ENCODE measurements at places on chromosomes 12 and 14. TPM values are rescaled to one million over a fixed set of nuclear protein-coding genes. Genes with fewer than 3 reads are reported as not detected.

DNA sequence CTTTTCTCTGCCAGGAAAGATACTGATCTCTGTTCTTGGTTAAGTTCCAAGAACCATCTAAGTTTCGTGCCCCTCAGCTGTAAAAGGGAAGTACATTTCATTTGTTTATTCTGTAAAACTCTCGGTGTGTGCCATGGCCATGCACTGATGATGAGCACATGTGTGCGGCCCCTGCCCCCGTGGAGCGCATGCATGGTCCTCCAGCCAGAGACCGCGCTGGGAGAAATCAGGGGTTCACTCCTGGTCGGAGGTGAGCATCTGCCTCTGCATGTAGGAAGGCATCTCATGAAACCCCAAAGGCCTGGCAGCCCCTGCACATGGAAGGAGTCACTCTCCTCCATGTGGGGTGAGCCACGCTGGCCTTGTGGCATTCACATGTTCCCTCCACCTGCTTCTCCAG is 102.5 kb upstream of the RTL1 start:
- no peak for DNase-seq

ING4 gene
- 81.1 TPM for total RNA-seq

DNA sequence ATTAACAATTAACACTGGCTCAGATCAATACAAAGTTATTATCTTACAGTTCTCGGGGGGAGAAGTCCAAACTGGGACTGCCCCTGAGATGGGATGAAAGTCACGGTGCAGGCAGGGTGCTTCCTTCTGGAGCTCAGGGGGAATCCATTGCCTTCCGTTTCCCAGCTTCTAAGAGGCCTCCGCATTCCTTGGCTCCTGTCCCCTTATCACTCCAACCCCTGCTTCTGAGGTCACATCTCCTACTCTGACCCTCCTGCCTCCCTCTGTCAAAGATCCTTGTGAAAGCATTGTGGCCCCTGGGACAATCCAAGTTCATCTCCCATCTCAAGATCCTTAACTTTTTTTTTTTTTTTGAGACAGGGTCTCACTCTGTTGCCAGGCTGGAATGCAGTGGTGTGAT is 30.8 kb downstream of the SCARB1 start:
- no peak for DNase-seq

- DNase-seq, result no peak
Observed at GRCh38 chr12:97324471-97324870, 138.1 kb upstream of the RMST start.

GRCh38 chr12:6603095-6603567 is 4.0 kb downstream of the CHD4 start:
- no peak for DNase-seq

DNA sequence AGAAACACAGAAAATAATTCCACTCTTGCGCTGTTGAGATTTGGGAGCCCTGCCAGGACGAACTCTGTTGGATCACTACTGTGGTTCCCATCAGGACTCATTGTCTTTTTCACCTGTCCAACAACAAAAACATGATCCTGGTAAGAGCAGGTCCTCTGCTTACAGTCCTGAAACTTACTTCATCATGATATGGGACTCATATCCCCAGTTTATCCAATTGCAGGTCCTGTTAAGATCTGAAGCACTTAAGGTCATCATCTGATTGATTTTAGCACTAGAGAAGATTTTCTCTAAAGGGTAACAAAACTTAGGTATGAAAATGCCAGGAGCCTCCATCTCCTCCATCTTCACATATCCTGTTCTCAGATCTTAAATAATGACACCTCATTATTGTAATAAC is at the start of gene OR6S1:
Gene OR6S1, minus strand, starts transcription at position 101 of the 400 bp plus-strand sequence. Its CDS starts 0 bp downstream, at position 101.
- no peak for DNase-seq

DNA sequence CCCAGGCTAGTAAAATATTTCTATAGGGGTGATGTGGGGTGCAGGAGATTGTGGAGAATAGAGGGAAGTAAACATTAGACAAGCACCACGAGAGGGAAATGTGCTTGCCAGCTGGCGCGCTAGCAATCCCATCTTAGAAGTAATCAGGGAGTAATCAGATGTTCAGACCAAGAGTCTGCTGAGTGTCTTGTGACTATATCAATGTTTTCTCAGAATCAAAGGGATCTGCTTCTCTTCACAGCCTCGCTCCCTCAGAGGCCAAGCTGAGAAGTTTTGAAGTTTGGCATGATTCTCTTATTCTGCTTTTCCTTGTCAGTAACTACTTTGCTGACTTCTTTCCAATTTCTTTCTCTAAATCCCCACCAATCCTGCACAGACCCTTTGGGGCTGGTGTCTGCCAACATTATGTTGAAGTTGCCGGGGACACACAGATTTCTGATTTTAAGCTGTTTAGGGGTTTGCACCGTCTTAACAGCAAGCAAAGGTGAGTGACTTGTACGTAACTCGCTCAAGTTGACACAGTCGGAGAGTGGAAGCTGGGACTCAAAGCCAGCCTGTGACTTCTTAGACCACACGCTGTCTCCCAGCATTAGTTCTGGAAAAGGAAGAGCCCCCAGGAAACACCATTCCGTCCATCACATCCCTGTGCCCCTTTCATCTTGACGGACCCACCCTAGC is 22.0 kb upstream of the TSPAN9 start:
- DNase-seq, result no peak

LRCOL1 gene
- not detected for total RNA-seq

SLCO1B1 gene
- total RNA-seq, result not detected

DNA sequence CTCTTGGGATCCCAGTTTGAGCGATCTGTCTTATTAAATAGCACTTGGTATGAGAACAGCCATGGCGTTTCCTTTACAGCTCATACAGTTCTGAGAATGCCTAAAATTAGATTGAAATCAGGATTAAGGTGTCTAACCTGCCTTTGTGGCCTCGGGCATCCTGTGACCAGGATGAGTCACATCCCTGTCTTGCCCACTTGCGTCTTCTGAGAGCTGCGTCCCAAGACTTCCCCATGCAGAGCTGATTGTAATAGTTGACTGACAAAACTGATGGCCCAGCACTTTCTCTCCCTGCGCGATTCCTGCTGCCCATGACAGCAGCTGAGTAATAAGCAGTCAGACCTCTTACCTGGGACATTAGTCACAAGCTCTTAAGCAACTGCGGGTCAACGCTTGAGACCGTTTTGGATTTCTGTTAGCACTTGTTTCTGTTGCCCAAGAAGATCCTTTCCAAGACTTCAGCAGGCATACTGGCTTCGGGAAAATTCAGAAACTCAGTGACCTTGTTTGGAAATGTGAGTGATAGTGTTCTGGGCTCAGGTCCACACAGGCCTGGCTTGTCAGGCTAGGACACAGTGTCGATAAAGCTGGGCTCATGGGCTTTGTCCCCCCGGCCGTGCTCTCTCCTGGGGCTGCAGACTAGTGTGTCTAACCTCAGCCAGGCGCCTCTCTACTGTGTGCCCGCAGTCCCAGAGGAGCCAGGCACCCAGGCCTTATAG is 169.9 kb upstream of the HIF1A start:
- DNase-seq, result no peak

DNA sequence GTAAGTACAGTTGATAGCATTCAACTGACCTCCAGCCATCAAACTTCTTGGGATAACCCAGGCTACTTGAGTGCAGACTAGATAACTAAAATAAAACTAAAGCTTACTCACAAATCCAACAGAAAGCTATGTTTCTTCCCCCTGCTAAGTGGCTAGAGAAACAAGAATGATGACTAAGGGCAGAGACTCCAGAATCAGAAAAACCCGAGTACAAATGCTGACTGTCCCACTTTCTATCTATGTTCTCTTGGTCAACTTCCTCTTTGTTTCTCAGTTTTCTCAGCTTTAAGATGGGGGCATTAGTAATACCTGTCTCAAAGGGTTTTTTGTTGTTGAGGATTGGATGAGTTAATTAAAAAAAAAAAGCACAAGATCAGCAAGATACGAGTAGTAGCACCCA is 6.1 kb upstream of the NUAK1 start:
- no peak for DNase-seq

CHGA gene
- total RNA-seq, result not detected

GZMH gene
- total RNA-seq, result 0.80 TPM

STYK1 gene
- not detected for total RNA-seq

- no peak for DNase-seq
Observed at GRCh38 chr14:105439710-105440553, 20.3 kb downstream of the MTA1 start.

DNA sequence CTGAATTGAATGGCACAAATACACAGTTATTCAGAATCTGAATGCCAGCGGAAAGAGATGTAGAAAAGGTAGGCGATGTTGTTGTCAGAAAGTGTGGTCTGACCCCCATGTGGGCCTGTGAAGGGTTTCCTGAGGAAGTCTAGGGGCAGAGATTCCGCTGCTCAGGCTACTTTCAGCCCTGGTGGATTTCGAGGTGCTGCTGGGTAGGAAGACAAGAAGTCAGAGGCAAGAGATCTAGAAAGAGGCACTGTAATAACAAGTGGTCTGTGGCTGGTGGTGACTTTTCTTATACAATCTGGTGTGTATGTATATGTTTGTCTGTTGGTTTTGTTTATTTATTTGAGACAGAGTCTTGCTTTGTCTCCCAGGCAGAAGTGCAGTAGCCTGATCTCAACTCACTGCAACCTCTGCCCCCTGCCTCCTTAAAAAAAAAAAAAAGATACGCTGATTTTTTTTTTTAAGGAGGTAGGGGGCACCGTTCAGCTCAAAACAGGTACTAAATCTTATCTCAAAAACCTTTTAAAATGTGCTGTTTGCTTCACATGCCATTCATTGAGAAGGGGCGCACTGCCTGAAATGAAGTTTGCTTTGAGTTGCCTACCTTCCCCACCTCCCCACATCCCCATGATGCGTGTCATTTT is 27.1 kb upstream of the MANSC4 start:
- no peak for DNase-seq

CELA1 gene
- total RNA-seq, result not detected

- peak; percentile 78 for DNase-seq
Observed at GRCh38 chr12:48925304-48926011, at the start of gene FKBP11. TSS of gene FKBP11 (minus strand) at chr12:48925492. CDS start at chr12:48925428, 64 bp downstream.

ANO2 gene
- not detected for total RNA-seq

GRCh38 chr14:22870811-22871223 is 723 bp upstream of the LRP10 start:
- DNase-seq, result no peak
